ENCODE measurements at places on chromosomes 1 and 21.

GRCh38 chr1:177561436-177561835, 390.7 kb downstream of the BRINP2 start:
- no peak for DNase-seq

DNA sequence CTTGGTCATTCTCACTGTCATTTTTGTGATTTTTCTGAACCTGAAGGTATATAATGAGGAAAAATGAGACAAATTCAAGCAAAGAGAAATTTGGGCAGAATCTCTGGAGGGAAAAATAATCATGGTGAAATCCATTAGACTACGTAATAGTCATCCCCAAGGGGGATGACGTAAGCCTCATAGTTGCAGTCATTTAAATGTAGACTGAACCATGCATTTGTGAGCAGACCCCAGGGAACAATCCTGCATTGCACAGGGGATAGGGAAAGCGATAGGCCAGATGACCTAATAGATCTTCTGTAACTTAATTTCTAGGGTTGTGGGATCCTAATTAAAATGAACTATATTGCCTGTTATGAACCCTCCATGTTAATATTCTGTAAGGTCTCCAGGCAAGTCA, 167.4 kb upstream of the C1orf21 start:
- no peak for DNase-seq

DNA sequence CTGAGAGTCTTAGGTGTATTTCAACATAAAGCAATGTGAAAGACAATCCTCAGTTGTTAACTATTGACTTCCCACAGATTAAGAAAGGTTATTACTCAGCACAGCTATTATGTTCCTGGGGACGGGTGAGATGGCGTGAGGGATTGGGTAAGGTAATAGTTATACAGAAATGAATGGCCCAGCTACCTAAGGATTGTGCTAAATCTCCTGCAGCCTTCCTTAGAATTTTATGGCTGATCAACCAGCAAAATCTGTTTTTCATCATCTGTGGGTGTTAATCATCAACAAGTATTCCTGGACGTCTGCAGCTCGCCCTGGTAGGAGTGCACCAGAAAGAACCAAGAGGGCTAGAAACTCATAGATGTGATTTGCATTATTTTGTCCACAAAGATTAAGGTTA, 146.0 kb upstream of the IVNS1ABP start:
- DNase-seq = no peak

- DNase-seq = no peak
Measured at GRCh38 chr1:28887835-28888682, 26.3 kb upstream of the EPB41 start.

- DNase-seq = peak; percentile 5
Measured at GRCh38 chr21:31874812-31875212, 2.0 kb downstream of the HUNK start.

GRCh38 chr1:63662056-63662836, 69.0 kb downstream of the PGM1 start:
- peak; percentile 60 for DNase-seq

DNA sequence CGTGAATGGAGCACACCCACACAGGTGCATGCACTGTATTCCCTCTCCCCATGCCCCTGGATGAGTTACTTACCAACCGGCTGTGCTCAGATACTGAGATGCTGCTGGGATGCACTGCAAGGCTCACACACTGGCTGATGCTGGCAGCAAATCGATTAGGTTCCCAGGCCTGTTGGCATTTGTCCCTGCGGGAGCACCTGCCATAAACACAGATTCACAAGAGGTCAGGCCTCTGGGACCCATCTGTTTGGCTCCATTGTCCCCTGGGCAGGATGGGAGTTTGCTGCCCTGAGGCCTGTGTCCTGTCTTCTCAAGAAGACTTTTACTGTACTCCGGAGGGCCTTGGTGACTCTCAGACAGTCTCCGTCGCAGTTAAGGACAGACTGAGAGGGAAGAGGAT, 145.4 kb downstream of the PLXNA2 start:
- DNase-seq = no peak

GRCh38 chr1:156114919-156115513, 505 bp downstream of the LMNA start:
- no peak for DNase-seq

DNA sequence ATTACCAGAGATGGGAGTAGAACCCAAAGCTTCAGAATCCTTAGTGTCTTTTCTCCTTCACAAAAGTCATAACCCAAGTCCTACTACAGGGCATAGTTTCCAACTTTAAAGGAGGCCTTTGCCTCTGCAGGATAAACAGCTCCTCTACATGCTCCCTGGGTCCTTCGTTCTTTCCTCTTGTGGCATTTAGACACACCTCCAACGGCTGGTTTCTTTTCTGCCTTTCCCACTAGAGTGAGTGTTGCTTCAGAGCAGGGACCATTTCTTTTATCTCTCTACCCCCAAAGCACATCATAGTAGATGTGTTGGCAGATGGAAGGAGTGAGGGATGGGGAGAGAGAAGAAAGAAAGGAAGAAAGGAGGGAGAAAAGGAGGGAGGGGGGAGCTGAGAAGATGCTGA, 144.7 kb upstream of the SPATA6 start:
- no peak for DNase-seq

Measured in Calu3 (cell line).